ENCODE measurements at places on chromosomes 1 and 21.

DNA sequence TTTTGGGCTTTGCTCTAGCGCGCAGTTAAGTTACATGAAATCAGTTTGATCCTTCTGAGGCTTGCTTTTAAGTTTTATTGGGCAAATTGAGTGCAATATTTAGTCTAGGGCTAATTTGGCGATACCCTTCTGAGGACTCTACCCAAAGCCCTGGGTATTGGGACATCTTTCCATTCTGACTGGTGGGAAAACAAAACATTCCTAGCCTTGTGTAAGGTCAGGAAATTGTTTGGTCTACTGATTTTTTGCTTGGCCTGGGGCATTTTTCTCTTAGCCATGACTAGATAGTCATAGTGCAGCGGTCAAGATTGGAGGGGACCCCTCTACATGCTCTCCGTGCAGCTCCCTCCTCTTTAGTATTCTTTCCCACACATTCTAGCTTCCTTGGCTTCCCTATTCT is 189.6 kb upstream of the PTGFR start:
- no peak for DNase-seq

GRCh38 chr1:39183503-39184353 is 20.8 kb upstream of the MACF1 start:
- peak; percentile 82 for DNase-seq

DNA sequence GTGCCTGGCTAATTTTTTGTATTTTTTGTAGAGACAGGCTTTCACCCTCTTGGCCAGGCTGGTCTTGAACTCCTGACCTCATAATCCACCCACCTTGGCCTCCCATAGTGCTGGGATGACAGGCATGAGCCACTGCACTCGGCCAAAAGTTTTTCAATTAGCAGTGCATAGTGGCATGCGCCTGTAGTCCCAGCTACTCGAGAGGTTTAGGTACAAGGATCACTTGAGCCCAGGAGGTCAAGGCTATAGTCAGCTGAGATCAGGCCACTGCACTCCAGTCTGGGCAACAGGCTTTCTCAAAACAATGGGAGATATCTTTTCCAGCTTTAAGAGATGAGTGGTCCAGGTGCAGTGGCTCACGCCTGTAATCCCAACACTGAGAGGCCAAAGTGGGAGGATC is 30.8 kb downstream of the DAP3 start:
- no peak for DNase-seq

GRCh38 chr1:60920561-60920960 is 161.8 kb upstream of the NFIA start:
- no peak for DNase-seq

DNA sequence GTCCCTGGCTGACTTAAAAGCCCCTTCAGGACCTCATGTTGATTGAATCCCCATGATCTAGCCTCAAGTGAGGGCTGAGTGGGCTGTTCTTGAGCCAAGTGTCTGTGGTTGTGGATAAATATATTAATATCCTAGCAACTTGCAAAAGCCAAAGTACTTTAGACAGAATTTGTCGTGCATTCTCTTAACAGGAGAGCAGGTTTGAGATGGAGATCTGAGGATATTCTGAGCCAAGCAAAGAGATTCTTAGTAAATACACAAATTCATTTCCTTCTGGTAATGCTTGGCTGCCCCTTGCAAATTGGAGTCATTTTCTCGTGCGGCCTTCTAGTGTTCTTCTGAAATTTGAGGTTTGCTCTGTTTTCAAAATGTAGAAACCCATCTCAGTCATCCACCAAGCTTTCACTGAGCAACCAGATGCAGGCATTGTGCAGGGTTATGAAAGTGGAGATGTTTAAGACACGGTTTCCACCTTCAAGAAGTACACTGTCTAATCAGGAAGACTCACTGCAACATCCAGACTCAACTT is 242.1 kb upstream of the JUN start:
- DNase-seq, result no peak

All from NCI-H1417 (cell line).